ENCODE measurements at places on chromosomes 16 and 17. TPM values are rescaled to one million over a fixed set of nuclear protein-coding genes. Genes with fewer than 3 reads are reported as not detected.

PDILT gene
- not detected for total RNA-seq

C16orf54 gene
- not detected for total RNA-seq

CCR7 gene
- not detected for total RNA-seq

PAGR1 gene
- 25.6 TPM for total RNA-seq

NPIPB13 gene
- total RNA-seq = 3.2 TPM

SLC16A6 gene
- total RNA-seq = 0.40 TPM

FOXL1 gene
- total RNA-seq = 4.2 TPM

PPY gene
- not detected for total RNA-seq

QPRT gene
- 0.07 TPM for total RNA-seq

PDF gene
- 11.7 TPM for total RNA-seq

Data from thoracic aorta endothelial cell (primary cell).